ENCODE measurements at places on chromosomes 3 and 15. TPM values are rescaled to one million over a fixed set of nuclear protein-coding genes. Genes with fewer than 3 reads are reported as not detected.

Gene CHRD
- total RNA-seq: 8.0 TPM

Gene CD276
- 75.4 TPM for total RNA-seq

Gene SHC4
- total RNA-seq: 0.44 TPM

Gene SEMA6D
- 0.02 TPM for total RNA-seq

Gene KLHL6
- total RNA-seq: 0.15 TPM

Gene TIMMDC1
- 121 TPM for total RNA-seq

DNA sequence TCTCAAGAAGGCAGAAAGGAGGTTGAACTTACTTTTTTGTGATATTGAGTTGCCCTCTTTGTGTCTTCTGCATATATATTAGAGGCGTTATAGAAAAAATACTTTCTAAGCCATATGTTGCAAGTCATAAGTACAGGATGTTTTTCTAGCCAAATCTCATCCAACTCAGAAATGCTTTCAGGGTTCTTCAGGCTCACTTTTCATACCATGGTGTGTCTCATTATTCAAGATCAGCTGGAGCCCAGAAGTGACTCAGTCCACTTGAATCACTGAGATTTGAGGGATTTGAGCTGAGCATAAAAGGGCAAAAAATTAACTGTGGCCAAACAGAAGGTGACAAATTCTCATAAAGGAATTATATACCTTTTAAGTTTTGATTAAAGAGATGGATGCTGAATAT is 157.3 kb downstream of the WNT5A start:
- no peaks in the 10 kb centered on the region for H3K36me3 ChIP-seq
- H3K27me3 ChIP-seq: no peaks in the 10 kb centered on the region
- no peak overlapping the region for H3K4me3 ChIP-seq
- DNase-seq: no peak

DNA sequence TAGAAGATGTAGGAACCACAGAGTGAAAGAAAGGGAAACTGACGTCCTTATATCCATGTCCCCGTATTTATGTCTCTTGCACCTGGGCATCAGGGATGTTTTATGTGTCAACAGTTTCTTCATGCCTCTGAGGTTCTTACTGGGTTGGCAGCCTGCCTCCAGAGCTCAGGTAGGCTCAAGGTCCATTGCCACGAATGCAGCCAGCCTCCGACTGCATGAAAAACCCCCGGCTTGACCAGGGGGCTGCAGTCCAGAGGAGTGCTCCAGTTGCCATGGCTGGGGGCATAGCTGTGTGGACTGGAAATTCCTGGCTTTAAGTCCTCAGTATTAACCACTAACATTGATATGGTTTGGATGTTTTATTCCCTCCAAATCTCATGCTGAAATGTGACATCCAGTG is 2.8 kb upstream of the CSPG5 start:
- no peaks in the 10 kb centered on the region for H3K4me1 ChIP-seq
- DNase-seq: no peak
- H3K27ac ChIP-seq: no peak overlapping the region
- no peaks in the 10 kb centered on the region for H3K27me3 ChIP-seq
- no peaks in the 10 kb centered on the region for H3K36me3 ChIP-seq
- H3K4me3 ChIP-seq: no peak overlapping the region

GRCh38 chr15:79973456-79974195 is 2.6 kb upstream of the BCL2A1 start:
- H3K27me3 ChIP-seq: no peaks in the 10 kb centered on the region
- no peak overlapping the region for H3K27ac ChIP-seq
- H3K36me3 ChIP-seq: no peaks in the 10 kb centered on the region
- no peak overlapping the region for H3K4me3 ChIP-seq

DNA sequence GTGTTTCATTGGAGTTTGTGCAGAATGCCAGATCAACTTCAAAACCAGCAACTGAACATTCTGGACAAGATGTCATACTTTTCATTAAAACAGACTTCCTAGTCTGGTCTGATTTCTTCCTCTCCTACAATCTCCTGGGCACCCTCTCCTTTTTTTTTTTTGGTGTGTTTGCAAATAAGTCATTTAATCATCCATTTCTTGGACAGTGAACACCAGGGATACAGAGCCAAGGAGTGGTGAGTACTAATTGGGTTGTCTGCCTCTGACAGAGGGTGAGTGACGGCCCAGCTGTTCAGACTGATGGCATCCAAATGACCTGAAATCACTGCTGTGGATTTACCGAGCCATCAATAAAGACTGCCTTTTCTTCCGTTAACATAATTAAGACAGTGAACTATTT is 158.0 kb downstream of the STT3B start:
- no peak for DNase-seq
- no peak overlapping the region for H3K27ac ChIP-seq
- no peaks in the 10 kb centered on the region for H3K27me3 ChIP-seq
- no peaks in the 10 kb centered on the region for H3K4me1 ChIP-seq
- H3K36me3 ChIP-seq: no peaks in the 10 kb centered on the region

DNA sequence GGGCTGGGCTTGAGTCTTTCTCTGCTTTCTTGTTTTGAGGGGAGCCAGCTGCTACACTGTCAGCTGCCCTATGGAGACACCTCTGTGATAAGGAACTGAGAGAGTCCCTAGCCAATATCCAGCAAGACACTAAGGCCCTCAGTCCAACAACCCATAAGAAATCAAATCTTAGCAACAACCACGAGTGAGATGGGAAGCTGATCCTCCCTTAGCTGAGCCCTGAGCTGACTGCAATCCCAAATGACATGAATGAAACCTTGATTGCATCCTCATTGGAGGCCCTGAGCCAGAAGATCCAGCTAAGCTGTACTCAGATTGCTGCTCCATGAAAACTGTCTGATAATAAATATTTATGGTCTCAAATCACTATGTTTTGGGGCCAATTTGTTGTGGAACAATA is 302.1 kb upstream of the MME start:
- no peak overlapping the region for H3K4me3 ChIP-seq
- H3K4me1 ChIP-seq: no peaks in the 10 kb centered on the region
- no peaks in the 10 kb centered on the region for H3K36me3 ChIP-seq
- H3K27ac ChIP-seq: no peak overlapping the region
- DNase-seq: no peak

DNA sequence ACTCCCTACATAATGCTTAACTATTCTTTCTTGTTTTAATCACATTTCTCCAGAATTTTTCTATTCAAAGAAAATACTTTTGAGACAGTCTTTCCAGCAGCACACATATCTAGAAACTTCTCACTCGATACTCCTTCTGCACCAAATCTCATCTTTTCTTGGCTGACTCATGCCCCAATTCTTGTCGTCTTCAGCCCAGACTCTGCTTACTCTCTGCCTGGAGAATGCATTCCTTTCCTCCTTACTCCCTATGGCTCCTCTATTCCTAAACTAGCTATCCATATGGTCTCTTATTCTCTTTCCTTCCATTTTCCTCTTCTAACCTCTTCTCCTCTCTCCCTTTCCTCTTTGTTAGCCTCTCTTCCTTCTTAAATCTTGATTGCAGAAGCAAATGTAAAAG is 158.7 kb downstream of the GBE1 start:
- no peaks in the 10 kb centered on the region for H3K36me3 ChIP-seq
- H3K4me3 ChIP-seq: no peak overlapping the region
- no peak for DNase-seq
- H3K27ac ChIP-seq: no peak overlapping the region
- H3K4me1 ChIP-seq: no peaks in the 10 kb centered on the region

DNA sequence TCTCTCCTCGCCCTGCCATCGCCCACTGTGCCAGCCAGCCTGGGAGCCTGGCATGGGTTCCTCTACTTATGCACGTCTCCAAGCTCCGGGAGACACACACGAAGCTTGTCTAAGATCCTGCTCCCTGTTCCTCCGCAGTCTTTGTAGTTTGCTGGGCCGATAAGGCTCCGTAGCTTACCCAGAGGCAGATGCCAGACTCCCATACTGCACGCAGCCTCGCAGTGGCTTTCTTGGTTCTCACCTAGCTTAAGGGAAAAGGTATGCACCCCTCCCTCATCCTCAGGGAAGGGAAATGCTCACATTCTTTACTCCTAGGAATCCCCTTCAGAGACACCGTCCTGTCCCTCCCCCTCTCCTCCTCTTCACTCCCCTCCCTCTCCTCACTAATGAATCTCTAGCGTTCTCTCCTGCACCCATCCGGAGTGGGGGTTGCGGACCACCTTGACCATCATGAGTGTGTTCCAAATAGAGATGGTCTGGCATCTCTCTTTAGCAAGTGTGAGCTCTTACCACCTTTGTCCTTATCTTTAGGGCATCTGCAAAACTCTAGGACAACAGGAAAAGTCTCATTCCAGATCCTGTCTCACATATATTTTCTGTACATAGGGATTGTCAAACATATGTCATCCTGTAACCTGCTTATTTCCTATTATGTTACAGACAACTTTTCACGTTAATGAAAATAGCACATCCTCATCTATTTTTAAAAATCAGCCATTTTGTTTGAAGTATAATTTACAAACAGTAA is 56.5 kb downstream of the TMEM266 start:
- no peak for DNase-seq
- no peaks in the 10 kb centered on the region for H3K27me3 ChIP-seq
- no peaks in the 10 kb centered on the region for H3K4me1 ChIP-seq
- H3K4me3 ChIP-seq: no peak overlapping the region
- no peaks in the 10 kb centered on the region for H3K36me3 ChIP-seq
- no peak overlapping the region for H3K27ac ChIP-seq

DNA sequence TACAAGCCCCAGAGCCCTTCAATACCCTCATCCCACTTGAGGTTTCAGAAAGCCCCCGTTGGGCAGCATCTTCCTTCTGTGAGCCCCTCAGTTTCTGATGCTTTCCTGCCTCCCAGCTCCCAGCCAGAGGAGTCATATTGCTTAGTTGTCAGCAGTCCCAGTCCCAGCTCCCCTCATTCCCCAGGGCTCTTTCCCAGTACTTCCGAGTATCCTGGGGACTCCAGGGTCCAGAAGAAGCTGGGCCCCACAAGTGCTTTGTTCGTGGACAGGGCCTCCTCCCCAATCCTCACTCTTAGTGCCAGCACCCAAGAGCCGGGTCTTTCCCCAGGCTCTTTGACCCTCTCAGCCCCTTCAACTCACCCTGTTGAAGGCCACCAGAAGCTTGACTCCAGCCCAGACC is 43.9 kb downstream of the CDAN1 start:
- H3K4me3 ChIP-seq: no peak overlapping the region
- no peak for DNase-seq
- no peaks in the 10 kb centered on the region for H3K4me1 ChIP-seq
- no peaks in the 10 kb centered on the region for H3K27me3 ChIP-seq

DNA sequence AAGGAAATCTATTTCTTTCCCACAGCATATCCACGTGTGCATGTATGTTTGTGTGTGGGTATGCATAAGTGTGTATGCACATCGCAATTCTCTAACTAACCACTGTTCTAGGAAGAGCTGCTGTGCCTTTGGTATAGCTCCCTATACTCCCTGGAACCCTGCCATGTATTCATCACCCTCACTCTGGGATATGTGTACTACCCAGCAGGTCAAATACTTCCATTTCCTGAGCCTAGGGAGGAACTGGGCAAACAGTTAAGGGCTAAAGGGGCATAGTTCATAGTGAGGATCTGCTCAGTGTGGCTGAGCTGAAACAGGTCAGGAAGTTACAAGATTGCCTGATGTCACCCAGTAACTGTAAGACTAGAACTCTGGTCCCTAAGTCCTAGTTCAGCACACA is 260.4 kb downstream of the RPLP1 start:
- no peaks in the 10 kb centered on the region for H3K36me3 ChIP-seq
- no peak overlapping the region for H3K4me3 ChIP-seq
- peaks cover 5% of the 10 kb centered on the region for H3K27me3 ChIP-seq

DNA sequence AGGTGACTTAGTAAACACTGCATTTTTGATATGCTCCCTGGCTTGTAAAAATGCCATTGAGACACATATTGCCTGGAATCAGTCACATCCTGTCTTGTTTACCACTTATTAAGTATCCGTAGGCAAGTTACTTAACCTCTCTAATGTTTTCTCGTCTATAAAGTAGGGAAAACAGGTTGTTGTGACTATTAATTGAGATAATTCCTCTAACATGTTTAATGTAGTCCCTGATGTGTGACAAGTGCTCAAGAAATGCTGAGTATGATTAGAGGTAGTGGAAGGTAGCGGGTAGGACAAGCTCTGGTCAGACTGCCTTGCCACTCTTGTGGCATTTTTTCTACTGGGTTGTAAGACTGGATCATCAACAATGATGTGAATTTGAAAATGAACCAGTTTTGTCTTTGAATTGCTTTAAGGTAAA is 54.1 kb downstream of the NFKBIZ start:
- H3K36me3 ChIP-seq: no peaks in the 10 kb centered on the region
- DNase-seq: no peak
- peaks cover 3% of the 10 kb centered on the region for H3K4me1 ChIP-seq

DNA sequence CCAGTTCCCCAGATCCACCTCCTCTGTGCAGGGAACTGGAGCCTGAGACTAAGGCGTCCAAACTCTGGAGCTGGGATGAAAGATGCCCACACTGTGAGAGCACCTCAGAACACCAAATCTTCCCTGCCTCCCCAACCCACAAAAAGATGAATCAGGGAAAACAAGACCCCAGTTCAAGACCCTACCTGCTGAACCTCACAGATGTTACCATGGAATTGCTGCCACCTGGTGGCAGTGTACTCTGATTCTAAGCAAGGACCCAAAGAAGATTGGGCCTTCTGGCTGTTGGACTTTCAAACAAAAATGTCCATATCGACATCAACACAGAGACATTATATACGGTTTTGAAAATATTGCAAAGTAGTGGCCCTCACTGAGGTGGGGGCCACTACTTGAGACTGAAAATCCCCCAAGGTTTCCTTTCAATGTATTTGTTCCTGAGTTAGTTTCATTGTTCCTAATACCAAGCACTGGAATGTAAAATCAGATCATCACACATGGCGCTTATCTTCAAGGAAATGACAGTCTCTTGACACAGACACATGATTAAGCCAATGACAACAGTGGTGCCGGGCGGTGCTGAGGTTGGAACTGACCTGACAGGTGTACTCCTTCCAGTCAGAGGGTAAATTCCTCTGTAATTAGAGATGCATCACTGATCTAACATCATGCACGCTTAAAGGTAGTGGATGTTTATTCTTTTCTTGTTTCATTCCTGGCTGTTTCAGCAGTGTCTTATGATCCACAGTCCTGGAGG is 67.6 kb downstream of the SLC6A11 start:
- no peak overlapping the region for H3K27ac ChIP-seq
- no peak overlapping the region for H3K4me3 ChIP-seq
- H3K4me1 ChIP-seq: no peaks in the 10 kb centered on the region
- peak; percentile 8 for DNase-seq

Data from HCT116 (cell line).